Stimulated activated CD8-positive, alpha-beta memory T cell treated with anti-CD3 and anti-CD28 coated beads, Interleukin-7, amount 100 ng/mL, for 1 hour (primary cell): ENCODE measurements at places on chromosomes 7 and 10.

DNA sequence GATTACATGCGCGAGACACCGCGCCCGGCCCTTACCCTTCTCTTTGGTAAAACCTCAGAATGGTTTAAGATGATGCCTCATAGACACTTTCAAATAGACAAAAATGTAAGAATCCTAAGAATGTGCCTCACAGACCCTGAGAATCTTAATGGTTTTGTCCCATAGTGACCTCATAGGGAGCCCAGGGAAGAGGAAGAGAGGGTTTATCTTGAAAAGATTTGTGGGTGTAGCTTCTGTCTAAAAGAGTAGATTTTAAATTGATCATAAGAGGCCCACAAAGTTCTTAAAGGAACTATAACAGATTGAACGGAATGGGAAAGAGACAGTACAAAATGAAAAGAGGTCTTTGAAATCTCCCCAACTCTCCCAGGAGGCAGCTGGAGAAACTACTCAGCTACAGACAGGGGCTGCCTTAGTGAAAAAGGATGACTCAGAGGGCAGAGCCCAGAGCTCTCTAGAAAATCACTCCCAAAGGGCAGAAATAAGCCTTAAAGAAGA, 220.6 kb downstream of the ADRA2A start:
- DNase-seq, result no peak

GRCh38 chr10:128738386-128738915, 612.2 kb upstream of the MKI67 start:
- DNase-seq, result no peak

DNA sequence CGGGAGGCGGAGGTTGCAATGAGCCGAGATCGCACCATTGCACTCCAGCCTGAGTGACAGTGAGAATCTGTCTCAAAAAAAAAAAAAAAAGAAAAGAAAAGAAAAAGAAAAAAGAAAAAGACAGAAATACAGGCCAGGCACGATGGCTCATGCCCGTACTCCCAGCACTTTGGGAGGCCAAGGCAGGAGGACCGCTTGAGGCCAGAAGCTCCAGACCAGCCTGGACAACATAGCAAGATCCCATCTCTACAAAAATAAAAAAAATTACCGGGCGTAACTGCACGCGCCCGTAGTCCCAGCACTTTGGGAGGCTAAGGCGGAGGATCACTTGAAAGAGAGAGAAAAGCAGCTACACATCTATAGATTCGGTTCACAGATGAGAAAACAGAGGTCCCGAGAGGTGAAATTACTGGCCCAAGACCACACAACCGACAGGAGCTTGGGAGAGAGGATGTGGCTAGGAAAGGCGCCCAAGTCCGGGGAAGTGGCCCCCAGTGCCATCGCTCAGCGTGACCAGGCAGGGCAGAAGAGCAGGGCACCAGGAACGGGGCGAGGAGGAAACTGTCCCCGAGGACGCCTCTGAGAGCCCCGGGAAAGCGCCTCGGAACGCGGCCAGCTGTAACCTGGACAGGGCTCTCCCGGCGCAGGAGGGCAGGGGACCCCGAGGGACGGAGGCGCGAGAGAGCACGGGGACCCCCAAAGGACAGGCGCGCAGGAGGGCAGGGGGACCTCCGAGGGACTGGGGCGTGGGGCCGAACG, 612 bp downstream of the SNX8 start:
- no peak for DNase-seq

GRCh38 chr7:149729586-149729982, 43.8 kb downstream of the ZNF467 start:
- no peak for DNase-seq

- DNase-seq, result no peak
These were observed 49.3 kb upstream of the IL6 start for GRCh38 chr7:22677680-22678079.

DNA sequence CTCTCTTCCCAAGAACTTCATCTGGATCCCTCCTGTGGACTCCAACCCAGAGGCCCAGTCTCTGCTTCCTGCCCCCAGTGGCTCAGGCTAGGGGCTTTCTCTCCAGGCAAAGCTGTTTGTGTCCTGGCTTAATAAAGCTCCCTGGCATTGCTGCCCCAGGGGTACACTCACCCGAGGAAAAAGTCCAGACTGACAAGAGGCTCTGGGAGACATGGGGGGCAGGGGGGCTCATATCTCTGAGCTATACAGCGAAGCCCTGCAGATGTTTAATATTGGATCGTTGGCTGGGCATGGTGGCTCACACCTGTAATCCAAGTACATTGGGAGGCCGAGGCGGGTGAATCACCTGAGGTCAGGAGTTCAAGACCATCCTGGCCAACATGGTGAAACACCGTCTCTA, 10.7 kb upstream of the COMTD1 start:
- DNase-seq, result no peak

DNA sequence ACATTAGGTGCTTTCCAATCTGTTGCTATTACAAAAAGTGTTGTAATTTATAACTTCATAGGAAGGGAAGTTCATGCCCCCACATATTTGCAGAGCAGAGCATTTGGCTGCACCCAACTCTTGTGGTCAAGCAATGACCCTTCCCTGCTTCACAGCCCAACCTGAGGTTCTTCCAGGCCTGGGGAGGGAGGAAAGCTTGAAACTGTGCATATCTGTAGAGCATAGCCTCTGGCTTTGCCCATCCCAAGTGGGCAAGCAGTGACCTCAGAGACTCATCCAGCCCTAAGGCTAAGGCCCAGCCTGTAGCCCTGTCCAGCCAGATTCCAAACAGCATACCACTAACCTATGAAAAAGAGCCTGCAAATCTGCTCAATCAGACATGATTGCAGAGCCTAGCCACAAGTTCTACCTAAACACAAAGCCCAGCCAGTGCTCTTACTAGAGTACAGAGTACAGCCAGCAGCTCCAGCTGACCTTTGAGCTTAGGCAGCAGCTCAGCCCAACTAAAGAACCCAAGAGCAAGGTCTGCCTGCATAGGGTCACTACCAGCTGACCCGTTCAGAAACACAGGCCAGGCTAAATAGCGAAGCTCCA, 14.4 kb upstream of the GSTK1 start:
- no peak for DNase-seq

DNA sequence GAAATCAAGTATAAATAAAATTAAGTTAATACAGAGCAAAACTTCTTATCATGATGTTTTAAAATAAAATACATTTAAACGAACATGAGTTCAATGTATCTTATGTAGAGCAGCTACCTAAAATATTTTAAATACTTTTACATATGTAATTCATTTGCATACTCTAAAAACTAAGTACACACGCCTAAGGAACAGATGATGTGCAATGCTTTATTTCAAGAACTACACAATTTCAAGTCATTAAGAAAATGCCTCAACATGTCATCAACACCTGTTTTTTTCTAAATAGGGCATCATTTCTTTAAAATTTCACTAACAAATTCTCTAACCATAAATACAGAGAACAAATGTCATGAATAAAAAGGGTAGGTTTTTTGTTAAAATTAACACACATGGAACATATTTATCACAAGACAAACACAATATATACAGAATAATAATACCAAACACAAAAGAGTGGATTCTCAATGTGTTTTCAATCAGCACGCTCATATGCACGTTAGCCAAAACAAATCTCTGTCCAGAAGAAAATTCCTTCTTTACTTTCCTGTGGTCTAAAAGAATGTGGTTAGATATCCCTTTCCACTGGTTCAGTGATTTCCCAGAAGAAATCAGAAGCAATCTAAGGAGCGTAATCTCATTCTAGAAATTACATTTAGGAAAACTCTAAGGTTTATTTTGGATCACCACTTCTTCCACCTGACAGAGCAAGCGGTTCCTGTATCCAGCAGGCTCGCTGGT, 73.0 kb upstream of the PFKP start:
- no peak for DNase-seq

GRCh38 chr10:8975535-8975934, 921.0 kb downstream of the GATA3 start:
- DNase-seq, result no peak

DNA sequence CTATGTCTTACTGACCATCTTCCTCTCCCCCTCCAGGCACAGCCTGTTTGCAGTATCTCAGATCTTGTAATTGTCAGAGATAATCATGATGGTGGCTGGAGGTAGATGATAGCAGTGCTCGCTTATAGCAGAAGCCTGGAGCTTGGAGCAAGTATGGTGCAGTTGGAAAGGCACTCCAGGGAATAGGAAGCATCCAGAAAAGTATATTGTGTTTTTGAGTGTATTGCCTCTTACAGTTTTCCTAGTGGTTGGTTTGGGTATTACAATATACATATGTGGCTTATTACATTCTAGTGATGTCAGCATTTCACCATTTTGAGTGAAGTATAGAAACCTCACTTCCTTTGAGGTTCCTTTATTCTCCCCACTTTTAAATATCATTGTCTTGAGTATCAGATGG, 101.5 kb downstream of the STK31 start:
- DNase-seq, result no peak

DNA sequence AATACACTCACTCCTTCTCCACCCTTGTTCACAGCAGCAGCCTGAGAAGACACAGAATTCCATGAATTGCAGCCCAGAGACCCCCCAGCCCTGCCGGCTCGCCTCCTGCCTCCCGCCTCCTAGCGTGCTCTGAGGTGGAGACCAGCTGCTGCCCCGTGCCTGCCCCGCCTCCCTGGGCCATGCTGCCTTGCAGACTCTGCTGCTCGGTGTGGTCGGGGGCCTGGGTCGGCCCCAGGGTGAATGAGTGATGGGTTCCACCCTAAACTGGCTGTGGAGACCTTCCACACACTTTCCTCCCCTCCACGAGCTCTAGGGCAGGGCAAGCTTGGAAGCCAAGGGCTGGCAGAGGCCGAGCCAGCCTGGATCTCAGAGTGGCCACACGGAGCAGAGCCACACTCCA, 479.3 kb downstream of the DNAJB6 start:
- DNase-seq, result no peak
